ENCODE measurements at places on chromosomes 13 and 19.

DNA sequence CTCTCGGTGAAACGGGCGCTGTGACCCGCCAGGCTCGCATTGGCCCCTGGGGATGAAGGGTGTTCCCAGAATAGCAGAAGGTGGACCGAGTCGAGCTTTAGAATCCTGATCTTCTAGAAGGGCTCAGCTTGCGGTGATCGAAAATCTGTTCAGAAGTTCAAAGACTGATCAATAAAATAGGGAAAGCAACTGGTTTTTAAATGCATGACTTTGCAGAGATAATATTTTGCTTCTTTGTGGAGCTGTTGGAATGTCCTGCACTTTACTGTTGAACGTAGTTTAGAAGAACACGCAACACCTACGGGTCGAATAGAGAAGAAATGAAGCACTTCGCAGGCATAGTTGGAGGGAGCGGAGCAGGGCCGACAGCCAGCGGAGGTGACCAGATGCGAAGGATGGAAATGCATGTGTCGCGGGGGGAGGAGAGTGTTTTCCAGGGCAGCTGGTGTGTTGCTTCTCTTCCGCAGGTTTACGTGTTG is 766 bp downstream of the CEBPG start:
- no peak for DNase-seq

GRCh38 chr13:65677906-65678305 is 1552.2 kb downstream of the PCDH9 start:
- DNase-seq = no peak

- DNase-seq = no peak
Measured at GRCh38 chr19:55340784-55341147, 1.1 kb downstream of the KMT5C start.

DNA sequence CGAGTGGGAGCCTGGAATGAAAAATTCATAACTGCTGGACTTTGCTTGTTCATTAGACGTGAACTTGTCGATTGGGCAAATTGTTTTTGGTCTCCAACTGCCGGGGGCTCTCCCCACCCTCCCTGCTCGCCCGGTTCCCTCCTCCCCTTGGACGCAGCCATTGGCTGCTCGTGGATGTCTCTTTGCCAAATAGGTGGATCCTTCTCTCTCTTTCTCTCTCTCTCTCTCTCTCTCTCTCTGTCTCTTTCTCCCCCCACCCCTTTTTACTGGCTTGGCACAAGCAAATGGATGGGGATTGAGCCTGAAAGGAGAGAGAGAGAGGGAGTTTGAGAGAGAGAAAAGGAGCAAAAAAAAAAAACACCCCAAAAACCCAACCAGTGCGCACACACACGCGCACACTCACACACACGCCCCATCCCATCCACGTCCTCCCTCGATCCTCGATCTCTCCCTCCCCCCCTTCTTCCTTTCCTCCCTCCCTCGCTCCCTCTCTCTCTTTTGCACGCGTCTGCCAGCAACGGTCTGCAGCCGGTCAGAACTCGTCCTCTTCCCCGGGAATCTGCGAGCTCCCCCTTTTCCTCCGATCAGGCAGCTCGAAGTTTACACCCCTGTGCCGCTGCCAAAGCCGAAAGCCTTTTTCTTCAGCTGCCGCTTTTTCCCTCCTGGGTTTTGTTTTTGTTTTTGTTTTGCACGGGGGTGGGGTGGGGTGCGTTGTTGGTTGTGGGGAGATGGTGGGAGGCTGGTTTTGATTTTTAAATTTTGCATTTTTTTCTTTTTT is 27.8 kb downstream of the NFIX start:
- peak; percentile 83 for DNase-seq

DNA sequence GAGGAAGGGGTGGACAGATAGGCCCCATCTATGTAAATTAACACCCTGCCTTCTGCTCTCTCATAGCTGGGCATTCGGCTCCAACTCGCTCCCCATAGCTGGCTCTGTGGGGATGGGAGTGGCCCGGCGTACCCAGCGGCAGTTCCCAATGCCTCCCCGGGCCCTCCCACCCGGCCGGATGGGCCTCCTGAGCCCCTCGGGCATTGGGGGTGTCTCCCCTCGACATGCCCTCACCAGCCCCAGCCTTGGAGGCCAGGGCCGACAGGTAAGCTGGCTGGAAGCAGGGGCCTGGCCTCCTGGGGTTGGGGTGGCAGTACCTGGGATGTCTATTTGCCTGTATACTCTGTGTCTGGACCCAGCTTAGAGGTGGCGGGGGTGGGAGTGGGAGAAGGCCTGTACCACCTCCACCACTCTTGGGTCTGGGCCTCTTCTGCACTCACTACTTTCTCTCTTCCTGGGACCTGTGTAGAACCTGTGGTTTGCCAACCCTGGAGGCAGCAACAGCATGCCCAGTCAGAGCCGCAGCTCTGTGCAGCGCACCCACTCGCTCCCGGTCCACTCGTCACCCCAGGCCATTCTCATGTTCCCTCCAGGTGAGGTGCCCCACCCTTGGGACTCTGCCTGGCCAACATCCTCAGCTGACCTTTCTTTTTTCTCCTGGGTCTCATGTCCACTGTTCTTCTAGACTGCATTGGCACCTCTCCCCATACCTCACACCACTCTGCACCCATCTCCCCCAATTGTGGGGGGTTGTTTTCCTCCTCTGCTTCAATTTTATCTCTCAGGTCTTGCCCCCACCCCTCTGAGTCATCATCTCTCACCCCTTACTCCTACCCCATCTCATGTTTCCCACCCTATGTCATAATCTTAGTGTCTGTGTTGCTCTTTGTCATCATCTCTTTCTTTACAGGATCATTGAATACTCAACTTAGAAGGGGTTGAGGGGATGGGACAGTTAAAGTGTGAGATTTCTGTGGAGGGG is 10.1 kb downstream of the PAF1 start:
- no peak for DNase-seq

DNA sequence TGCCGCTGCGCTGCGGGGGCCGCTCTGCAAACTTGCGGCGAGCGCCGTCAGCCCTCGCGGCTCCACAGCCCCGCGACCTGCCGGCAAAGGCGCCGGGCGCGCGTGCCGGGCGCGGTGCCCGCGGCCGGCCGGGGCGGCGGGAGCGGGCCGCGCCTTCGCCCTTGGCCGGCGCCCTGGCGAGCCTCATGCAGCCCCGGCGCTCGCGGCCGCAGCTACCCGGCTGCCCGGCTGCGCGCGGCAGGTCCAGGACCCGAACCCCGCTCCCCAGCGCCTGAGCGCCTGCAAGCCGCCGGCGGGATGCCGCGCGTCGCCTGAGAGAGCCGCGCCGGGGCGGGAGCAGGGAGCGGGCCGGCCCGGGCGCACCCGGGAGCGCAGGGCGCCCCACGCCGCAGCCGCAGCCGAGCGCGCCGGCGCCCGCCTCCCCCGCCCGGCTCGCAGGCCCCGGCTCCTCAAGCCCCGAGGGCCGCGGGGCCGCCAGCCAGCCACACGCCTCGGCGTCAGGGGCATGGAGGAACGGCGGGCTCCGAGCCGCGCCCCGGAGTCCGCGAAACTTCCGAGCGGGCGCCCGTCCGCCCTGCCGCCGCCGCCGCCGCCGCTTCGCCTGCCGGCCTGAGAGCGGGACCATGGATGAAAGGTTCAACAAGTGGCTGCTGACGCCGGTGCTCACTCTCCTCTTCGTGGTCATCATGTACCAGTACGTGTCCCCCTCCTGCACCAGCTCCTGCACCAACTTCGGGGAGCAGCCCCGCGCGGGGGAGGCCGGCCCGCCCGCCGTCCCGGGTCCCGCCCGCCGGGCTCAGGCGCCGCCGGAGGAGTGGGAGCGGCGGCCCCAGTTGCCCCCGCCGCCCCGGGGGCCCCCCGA is 564 bp downstream of the HS6ST3 start:
- peak; percentile 20 for DNase-seq

DNA sequence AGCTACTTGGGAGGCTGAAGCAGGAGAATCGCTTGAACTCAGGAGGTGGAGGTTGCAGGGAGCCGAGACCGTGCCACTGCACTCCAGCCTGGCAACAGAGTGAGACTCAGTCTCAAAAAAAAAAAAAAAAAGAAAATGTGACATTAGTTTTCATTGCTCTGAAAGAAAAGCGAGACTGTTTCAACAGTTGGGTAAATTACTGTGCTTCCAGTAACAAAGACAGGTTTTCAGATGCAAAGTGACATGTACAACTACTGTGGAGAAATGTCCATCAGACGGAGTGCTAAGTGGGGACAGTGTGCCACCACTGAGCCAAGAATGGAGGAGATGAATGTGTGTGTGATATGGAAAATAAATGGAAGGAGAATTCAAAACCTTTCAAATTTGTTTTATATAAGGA is 24.2 kb upstream of the SLC15A1 start:
- no peak for DNase-seq

DNA sequence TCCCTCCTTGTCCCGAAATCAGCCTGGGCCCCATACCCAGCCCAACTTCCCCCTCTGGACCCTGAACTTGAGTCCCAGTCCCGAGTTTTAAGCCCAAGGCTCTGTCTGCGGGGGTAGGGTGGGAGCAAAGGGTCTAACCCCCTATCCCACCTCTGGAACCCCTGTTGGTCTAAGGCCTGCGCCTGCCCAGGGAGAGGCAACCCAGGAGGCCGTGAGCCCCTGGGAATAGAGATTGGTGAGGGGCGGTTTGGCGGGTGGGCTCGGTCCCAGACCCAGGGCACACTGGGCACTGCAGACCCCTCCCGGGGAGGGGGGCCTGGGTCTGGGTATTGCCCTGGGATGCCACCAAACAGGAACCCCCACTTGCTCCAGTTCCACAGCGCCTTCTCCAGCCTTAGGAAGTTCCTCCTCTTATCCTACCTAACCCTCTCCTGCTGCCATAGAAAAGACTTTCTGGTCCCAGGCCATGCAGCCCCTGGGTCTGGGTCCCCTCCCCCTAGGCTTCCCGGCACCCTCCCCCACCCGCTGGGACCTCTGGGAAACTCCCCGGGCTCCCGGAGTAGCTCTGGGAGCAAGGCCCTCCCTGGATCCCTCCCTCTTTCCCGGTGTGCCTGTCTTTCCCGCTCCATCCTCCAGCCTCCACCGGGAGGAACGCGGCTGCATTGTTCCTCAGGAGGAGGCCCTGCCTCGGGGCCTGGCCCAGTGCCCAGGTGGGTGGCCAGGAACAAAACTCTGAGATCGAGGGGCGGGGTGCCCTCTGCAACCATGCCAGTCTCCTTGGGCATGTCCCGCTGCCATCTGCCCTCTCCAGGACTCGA is 33.6 kb upstream of the NANOS3 start:
- peak; percentile 81 for DNase-seq

GRCh38 chr13:94119360-94119936 is 360.0 kb downstream of the DCT start:
- DNase-seq = no peak

DNA sequence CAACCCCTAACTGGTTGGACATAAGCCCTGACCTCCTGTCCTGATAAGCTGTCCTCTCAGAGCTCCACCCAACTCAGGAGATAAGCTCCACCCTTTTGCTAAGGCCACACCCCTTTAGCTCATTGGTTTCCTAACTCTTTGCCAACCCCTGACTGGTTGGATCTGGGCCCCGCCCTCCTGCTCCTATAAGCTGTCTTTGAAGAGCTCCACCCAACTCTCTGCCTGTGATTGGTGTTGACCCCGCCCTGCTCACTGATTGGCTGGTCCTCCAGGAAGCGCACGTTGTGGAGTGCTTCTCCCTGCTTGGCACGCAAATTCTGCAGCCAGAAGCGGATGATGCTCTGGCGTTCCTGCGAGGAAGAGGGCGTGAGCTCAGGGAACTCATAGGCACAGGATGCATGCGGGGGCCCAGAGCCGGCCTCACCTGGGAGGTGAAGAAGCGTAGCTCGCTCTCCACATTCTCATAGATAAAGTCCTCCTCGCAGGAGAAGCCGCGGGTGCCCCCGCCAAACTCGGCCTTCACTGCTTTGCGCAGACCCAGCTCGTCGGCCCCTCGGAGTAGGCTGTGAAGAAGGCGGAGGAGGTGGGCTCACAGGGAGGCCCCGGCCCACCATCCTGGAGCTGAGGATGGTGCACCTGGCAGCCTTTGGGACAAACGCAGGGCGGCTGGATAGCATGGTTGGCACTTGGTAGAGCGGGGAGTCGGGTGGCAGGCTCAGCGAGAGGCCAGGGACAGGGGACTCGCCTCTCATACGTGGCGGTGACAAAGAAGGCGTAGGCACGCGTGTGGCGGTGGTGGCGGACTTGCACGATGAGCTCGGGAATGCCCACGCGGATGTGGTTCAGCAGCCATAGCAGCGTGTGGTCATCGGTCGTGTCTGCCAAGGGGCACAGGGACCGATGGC is 1.7 kb downstream of the ANO8 start:
- DNase-seq = no peak

DNA sequence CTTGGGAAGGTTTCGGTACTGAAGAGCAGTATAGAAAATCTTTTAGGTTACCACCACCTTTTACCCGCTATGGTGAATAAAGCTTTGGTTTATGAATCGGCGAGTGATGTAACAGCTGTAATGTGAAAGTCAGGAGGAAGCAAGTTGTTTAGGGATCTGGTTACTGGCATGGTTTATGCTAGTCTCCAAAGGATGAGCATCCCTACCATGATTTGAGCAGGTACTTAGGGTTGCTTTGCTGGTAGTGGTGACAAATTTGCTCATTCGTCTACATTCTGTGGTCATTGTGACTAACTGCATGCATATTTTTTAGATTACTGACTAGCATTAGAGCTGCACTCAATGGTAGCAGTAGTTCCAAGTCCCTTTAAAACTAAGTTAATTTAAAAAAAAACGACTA is 104.1 kb downstream of the FRY start:
- DNase-seq = no peak

- DNase-seq = no peak
Measured at GRCh38 chr13:27128825-27129627, 42.6 kb downstream of the USP12 start.

- DNase-seq = no peak
Measured at GRCh38 chr13:56134524-56134923, 1006.2 kb upstream of the PRR20A start.

DNA sequence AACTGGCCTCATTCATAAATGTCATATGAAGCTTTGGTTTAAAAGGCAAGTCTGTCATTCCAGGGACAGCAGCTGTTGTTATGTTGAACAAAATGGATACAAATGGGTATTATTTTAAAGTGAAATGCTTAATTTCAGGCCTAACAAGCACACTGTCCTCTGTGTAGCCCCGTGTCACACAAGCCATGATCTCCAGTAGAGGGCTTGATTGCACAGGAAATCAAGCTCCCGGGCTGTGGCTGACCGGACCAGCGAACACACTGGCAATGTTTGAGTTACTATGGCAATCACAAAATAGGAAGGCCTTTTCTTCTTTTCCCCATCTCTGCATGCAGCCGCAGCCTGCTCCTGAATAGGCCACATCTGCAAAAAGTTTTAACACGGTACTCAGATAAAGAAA is 64.0 kb upstream of the GSX1 start:
- no peak for DNase-seq

- DNase-seq = no peak
Measured at GRCh38 chr13:73943137-73943964, 190.9 kb downstream of the KLF12 start.

GRCh38 chr19:32599736-32600157 is 18.8 kb downstream of the PDCD5 start:
- no peak for DNase-seq

GRCh38 chr19:4018140-4018613 is 10.6 kb downstream of the PIAS4 start:
- no peak for DNase-seq

- DNase-seq = no peak
Measured at GRCh38 chr13:92900446-92900845, 326.2 kb upstream of the GPC6 start.

All from left cardiac atrium (tissue), 4 donors.